ENCODE measurements at places on chromosomes 11 and 22.

- DNase-seq, result no peak
These were observed 3.1 kb downstream of the KCNJ5 start for GRCh38 chr11:128894286-128894681.

DNA sequence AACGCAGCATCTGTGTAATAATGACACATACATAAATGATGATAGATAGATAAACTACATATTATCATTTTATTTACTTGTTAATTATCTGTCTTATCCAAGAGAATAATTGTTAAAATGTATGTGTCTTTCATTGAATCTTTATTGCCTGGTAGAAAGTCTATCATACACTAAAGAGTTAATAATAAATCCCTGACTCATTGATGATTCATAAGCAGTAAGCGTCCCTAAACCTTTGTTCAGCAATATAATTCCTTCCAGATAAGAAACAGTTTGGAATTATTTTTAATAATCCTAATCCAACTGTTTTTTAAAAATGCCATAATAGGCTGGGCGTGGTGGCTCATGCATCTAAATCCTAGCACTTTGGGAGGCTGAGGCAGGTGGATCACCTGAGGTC, 655.6 kb upstream of the CNTN5 start:
- no peak for DNase-seq

GRCh38 chr11:39732001-39732400, 1727.5 kb downstream of the LRRC4C start:
- DNase-seq, result no peak

- DNase-seq, result no peak
These were observed 1363.4 kb downstream of the BRD1 start for GRCh38 chr22:48464246-48464645.

- DNase-seq, result peak; percentile 7
These were observed 201.6 kb downstream of the DSCAML1 start for GRCh38 chr11:117595440-117595839.

- DNase-seq, result no peak
These were observed 22.6 kb downstream of the EXPH5 start for GRCh38 chr11:108571001-108571400.
